ENCODE measurements at places on chromosomes 1 and 21.

DNA sequence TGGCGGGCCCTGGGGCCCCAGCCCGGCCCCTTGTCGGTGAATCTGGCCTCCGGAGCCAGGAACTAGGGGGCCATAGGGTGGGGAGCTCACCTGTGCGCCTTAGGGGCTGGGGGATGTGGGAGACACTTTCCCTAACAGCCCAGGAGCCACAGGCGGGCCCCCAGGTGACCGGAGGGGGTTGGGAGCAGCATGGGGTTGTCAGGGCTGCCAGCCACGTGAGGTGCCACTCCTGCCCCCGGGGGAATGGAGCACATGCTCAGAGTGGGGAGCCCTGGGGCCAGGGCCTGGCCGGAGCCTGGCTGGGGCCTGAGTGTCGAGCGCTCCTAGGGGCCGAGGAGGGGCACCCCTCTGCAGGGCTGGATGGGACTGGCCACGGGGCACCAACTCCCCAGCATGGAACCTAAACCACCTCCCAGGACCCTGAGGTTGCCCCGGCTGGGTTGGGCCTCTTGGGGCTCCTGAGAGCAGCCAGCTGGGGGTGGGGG is 19.9 kb downstream of the PRXL2B start:
- no peak for DNase-seq

DNA sequence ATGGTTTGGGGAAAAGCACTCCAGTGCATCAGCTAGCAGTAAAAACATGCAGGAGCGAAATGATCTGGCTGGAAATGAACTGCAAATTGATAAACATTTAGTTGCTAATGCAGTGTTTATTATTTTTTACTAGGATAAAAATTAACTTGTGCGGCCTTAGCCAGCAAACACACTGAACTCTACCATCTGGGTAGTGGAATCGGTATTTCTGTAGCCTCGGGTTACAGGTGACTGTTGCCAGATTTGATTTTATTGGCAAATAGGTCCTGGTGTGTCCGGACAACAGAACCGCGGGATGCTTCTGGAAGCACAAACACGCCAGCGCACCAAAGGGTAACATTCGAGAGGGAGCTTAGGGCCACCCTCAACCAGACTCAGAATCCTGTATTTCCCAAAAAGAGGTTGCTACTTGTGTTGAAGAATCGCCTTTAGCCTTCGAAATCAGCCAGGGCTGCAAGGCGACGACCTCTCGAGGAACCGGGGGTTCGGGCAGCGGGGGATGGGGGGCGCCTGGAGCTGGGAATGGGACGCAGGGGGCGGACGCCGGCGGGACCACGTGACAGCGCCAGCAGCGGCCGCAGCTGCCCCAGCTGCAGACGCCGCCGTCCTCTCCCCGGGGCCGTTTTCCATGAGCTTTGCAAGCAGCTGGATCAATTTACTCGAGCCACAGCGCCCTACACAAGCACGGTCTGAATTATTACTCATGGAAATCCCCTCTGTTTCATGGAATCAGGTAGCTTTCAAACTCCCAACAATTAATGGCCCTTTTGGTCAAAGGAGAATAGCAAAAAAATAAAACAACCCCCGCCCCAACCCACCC is 158.8 kb downstream of the TOMM20 start:
- DNase-seq = peak; percentile 56

DNA sequence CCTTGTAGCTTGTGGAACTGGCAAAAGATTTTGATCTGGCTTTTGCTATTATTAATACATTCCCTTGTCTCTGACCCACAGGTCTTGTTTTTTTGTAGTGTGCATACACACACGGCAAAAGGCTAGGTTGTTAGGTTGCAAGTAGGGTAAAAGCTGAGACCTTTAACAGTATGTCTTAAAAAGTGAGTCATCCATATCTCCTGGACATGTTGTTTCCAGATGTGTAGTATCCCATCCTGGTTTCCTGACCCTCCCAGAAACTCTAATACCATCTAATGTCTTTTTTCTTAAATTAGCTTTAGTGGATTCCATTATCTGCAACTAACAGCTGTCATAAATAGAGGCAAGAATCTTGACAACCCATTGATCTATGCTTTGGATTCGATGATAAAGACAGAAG is 14.7 kb downstream of the OVGP1 start:
- no peak for DNase-seq

GRCh38 chr1:39196244-39197215 is 8.0 kb upstream of the MACF1 start:
- peak; percentile 53 for DNase-seq

GRCh38 chr1:186178426-186179043 is 196.5 kb downstream of the TPR start:
- no peak for DNase-seq

- no peak for DNase-seq
Measured at GRCh38 chr21:29638138-29638537, 301.7 kb downstream of the GRIK1 start.

- DNase-seq = no peak
Measured at GRCh38 chr1:93079685-93080141, 630 bp downstream of the MTF2 start.

DNA sequence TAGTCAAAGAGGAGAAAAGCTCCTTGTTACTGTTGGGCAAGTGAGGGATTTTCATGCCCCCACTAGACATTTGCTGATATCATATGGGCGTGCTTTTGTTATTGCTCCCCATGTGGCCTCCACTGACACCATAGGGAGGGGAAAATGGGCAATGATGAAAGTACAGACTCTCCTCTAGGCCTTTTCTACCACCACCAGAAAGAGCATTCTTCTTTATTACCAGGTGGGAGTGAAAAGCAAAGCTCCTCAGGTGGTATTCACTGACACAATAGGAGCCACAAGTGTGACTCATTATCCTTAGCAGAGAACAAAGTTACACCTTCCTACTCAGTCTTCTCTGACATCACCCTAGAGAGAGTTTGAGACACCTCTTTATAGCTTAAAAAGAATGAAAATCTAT is 667.1 kb downstream of the LTN1 start:
- no peak for DNase-seq

DNA sequence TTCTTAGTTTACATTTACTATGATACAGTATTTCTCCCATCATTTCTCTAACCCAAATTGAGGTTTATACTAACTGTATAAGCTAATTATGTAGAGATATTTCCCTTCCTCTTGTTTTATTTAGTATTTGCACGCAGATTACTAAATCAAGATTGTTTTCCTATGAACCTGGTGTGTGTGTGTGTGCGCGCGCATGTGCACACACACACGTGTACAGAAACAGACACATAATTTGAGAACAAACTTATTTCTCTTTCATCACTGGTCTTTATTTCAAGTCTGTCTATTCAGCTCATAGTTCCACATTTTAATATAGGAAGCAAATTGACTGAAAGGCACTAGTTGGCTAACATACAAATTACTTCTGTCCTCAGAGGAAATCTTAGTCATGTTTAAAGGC is 19.7 kb upstream of the COL24A1 start:
- no peak for DNase-seq

DNA sequence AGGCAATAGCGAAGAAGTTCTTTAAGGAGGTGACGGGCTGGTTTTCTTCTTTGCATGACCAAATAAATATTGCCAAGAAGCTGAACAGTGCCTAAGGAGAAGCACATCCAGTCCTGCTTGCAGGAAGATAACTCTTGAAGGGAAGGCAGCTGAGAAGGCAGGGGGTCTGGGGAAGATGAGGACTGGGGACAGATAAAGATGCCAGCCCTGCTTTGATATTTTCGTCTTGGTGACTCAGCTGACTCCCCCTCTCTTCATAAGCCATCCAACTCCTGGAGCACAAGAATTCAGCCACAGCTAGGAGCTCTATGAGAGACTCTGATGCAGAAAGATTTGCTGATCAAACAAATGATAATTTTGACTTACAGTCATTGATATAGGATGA is 3.4 kb downstream of the CFAP45 start:
- DNase-seq = no peak

DNA sequence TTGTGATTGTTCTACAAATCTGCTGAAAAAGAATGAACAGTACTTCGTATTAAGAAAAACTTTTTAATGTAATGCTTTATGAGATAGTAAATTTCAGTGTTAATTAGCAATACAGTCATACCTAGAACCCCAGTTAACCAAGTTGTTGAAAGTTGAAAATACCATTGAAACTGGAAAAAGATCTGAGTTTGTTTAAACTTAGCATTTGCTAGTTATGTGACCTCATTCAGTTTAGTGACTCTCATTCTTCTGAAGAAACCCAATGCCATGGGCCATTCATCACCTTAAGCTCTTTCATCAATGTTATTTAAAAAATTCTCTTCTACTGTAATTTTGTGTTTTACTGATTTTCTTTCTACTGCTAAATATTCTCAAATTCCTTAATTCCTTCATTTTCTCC is 20.2 kb downstream of the RCOR3 start:
- DNase-seq = no peak

- DNase-seq = no peak
Measured at GRCh38 chr1:43590388-43590925, 59.5 kb upstream of the KDM4A start.
